ENCODE measurements at places on chromosomes 13 and 19.

DNA sequence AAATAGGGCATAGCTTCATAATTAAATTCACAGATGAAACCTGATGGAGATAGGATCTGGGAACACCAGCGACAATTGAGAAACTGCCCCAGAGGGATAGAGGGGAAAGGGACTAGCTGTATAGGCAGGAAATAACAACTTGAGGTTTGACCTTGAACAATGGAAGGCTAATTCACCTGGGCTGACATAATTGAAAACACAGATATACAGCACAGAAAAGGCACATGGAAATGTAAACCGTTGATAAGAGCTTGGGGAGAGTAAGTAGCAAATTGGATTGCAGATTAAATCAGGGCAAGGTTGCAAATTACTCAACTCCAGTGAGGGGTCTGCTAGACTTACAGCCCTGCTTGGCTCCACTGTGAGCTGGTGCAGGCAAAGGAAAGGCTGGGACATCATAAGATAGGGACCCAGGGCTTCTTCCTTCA is 246.7 kb downstream of the DLEU7 start:
- DNase-seq = no peak

DNA sequence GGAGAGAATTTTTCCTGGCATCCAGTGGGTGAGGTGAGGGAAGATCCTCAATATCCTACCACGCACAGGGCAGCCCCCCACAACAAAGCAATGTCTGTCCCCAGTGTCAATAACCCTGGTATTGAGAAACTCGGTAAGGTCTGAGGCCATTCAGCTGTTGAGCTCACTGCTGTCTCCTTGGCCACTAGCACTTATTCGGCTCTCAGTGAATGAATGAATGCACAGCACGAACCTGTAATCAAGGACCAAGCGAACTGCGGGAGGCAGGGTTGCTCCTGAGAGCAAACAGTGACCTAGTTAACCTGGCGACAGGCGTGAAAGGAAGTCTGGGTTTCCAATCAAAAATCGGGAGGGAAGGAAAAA is 640 bp downstream of the ZSCAN5A start:
- no peak for DNase-seq

- peak; percentile 88 for DNase-seq
Measured at GRCh38 chr13:54029720-54030119, 1001.1 kb downstream of the OLFM4 start.

DNA sequence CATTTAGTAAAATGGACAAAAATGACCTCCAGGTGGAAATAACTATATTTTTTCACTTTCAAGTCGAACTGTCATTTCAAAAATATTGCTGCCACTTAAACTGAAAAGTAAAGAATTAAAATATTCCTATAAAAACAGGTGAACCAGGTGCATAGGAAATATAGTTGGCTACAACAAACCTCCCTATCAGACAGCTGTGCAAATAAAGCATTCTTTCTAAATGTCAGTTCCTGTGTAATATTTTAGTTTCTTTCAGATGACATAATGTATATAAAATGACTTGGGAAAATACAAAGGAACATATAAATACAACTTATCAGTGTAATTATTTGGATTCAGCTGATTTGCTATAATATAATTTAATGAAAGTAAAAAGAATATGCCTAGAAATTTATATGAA is 403.5 kb upstream of the GPC6 start:
- DNase-seq = no peak

GRCh38 chr19:55489711-55490477 is 1.7 kb downstream of the SSC5D start:
- no peak for DNase-seq

DNA sequence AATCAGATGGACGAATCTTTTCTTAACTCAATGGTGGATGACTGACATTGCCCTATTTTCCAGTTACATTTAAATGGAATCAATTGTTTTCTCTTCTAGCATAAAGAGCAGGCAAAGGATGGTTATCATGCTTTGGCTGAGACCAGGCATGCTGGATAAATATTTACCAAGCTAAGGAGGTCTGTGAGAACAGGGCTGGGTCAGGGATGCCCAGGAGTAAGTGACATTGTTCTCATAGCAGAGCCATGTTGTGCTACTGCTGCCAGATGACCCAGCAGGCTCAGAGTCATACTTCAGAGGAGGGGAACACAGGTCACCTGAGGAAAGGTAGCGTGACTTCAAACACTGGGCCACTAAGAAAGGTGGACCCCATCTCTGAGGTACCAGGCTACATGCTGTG is 116.0 kb upstream of the RNF113B start:
- DNase-seq = no peak

- no peak for DNase-seq
Measured at GRCh38 chr19:45947926-45948325, 25.7 kb downstream of the NOVA2 start.

DNA sequence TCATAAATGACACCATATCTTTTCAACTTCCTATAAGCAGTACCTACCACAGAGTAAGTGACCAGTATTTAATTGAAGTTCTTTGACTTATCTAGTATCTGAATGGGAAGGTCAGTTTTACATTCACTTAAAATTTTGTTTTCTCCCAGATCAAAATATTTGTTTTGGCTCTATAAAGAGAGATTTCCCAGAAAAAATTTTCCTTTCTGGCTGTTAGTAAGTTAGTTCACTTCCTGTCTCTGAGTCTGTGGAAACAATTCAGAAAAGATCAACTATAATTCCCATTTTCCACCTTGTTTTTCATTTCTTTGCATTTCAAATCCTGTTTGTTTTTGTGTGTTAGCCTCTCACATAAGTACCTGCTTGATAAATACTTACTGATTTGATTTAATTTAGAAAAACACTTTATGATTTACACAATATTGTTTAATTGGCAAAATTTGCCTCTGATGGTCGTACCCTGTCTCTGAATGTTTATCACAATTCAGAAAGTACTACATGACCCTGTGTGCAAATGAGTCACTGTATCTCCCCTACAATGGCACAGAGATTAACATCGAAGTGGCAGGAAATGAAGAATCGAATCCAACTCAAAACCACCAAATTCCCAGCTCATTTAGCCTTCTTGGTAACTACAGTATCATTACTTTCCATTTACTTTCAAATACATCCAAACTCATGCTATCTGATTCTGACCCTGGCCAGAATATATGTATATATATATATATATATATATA is 15.4 kb upstream of the MED4 start:
- no peak for DNase-seq

DNA sequence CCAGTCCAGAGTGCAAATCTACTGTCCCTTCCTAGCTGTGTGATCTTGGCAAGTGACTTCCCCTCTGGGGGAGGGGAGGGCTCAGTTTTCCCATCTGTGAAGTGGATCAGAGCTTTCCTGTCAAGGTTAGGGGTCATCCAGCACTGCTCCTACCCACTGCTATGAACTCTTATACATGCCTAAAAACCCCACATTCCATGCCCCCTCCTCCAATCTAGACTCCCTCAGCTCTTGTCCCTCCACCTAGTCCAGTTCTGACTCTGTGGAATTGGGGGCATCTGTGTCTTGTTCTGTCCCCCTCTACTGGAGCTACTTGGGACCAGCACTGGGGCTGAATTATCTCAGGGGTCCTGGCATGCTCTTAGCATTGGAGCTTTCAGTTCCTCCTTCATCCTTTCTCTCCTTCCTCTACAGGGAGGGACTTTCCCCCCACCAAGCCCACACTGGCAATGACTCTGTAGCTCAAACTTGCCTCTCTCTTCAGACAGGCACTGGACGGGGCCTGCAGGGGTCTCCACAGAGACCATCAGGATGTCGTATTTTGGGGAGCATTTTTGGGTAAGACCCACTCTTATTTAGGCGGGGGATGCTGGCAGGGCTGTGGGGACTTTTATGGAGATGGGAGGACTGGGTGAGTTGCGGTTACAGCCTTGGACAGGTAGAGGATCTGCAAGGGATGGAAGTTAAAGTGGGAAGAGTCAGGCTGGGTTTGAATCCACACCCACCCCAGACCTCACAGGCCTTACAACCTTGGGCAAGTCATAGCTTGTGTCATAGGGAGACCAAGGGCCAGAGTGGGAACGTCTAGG is 3.6 kb downstream of the FCHO1 start:
- DNase-seq = no peak

- DNase-seq = no peak
Measured at GRCh38 chr13:109126891-109127641, 497.7 kb downstream of the MYO16 start.

- DNase-seq = no peak
Measured at GRCh38 chr13:24063281-24063877, 97.1 kb upstream of the SPATA13 start.

DNA sequence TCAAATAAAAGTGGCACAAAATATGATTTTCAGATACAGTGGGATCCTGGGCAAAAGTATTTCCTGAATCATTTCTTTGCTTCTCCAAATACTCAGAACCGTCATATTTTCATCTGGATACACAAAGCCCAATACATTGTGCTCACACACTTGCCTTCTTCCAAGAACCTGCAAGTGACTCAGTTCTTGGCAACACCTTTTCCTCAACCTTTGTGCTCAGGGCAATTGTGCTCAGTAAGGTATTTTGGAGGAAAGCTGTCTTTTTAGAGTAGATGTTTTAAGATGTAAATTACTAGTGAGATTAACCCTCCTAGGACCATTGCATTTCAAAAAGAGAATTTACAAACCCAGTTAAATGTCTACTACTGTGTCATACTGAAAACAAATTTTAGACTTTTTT is 233.5 kb downstream of the EFNB2 start:
- DNase-seq = no peak

DNA sequence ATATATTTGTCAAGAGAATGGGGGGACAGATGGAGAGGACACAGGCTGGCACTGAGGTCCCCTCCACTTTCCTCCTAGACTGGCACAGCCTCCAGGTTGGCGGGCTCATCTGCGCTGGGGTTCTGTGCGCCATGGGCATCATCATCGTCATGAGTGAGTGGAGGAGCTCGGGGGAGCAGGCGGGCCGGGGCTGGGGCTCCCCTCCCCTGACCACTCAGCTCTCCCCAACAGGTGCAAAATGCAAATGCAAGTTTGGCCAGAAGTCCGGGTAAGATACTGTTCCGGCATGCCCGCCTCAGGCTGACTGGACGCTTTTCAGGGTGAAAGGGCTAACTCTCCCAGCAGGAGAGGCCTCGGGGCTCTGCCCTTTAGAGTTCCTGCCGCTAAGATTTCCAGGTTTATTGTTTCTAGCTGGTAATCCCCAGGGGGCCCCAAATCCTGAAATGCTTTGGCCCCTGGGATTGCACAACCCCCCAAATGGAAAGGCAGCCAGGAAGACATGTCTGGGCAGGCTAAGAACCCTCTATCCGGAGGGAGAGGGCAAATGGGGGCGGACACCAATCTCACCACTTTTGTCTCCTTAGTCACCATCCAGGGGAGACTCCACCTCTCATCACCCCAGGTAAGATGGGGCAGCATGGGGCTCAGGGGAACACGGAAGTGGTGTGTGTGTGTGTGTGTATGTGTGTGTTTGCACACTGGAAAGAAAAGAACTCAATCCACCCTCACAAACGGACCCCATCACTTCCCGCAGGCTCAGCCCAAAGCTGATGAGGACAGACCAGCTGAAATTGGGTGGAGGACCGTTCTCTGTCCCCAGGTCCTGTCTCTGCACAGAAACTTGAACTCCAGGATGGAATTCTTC is 7.3 kb downstream of the FXYD3 start:
- no peak for DNase-seq

DNA sequence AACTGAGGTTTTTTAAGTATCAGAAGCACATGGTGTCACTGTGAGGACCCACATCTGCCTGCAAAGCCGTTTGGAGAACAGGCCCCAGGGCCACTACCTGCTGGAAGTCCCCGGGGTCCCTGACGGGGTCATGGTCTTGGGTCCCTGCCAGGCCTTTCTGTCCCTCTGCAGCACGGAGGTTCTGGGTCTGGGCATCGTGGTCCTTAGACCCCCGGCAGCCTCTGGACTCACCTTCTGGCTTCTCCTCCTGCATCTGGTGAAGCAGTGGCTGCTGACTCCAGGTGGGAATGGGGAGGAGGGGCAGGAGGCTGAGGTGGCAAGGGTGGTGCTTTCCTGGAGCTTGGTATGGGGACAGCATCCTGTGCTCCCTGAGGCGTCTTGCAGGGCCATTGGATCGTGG is 198.6 kb downstream of the TEX29 start:
- DNase-seq = no peak

GRCh38 chr13:108176685-108177274 is 38.6 kb downstream of the LIG4 start:
- DNase-seq = no peak
